ENCODE measurements at places on chromosomes 11 and 22.
A peak's percentile ranks its signal among the peaks of the same experiment; 100 is the strongest.

- H3K36me3 ChIP-seq: no peaks in the 10 kb centered on the region
- H3K27ac ChIP-seq: peak overlapping the region; percentile 92
- peaks cover 16% of the 10 kb centered on the region for H3K4me1 ChIP-seq
- H3K27me3 ChIP-seq: no peaks in the 10 kb centered on the region
- no peak for DNase-seq
Observed at GRCh38 chr11:911031-911889, 650 bp upstream of the CHID1 start.

DNA sequence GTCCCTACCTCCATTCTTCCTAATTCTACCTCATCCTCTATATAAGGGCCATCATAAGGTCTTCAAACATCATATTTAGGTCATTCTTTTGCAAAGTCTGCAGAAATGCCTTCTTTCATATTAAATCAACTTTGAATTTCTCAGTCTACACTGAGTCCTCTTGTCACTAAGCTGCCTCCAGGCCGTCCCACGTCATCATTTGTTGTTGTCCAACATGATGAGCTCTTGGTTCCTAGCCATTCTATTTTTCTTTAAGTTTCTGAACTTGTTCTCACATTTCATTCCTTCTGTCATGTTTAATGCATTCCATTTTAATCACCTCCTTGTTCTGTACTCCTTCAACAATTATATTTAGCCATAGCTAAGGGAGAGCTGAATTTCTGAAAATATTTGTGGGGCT lies 59.2 kb upstream of the PGR start:
- DNase-seq: no peak
- peak overlapping the region; percentile 59 for H3K27ac ChIP-seq
- H3K27me3 ChIP-seq: no peaks in the 10 kb centered on the region
- H3K36me3 ChIP-seq: no peaks in the 10 kb centered on the region
- H3K4me3 ChIP-seq: no peak overlapping the region

DNA sequence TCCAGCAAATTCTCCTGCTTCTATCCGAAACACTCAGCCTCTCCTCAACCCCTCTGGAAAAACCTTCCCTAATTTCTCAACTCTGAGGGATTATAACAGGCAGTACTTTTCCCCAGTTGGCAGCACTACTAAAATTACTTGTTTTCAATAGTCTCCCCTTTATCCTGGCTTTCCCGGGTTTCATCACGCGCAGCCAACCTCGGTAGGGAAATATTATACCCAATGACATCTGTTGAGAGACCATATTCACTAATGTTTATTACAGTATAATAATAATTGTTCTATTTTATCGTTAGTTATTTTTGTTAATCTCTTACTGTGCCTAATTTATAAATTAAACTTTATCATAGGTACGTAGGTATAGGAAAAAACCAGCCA lies 330 bp upstream of the POLD3 start:
- peak overlapping the region; percentile 70 for H3K4me3 ChIP-seq
- H3K36me3 ChIP-seq: no peaks in the 10 kb centered on the region
- no peak for DNase-seq
- H3K27ac ChIP-seq: peak overlapping the region; percentile 69

- no peak overlapping the region for H3K4me3 ChIP-seq
- H3K27me3 ChIP-seq: no peaks in the 10 kb centered on the region
- H3K4me1 ChIP-seq: peaks cover 3% of the 10 kb centered on the region
- no peaks in the 10 kb centered on the region for H3K36me3 ChIP-seq
- H3K27ac ChIP-seq: peak overlapping the region; percentile 53
- DNase-seq: no peak
Observed at GRCh38 chr11:79414041-79414440, 26.8 kb downstream of the TENM4 start.

DNA sequence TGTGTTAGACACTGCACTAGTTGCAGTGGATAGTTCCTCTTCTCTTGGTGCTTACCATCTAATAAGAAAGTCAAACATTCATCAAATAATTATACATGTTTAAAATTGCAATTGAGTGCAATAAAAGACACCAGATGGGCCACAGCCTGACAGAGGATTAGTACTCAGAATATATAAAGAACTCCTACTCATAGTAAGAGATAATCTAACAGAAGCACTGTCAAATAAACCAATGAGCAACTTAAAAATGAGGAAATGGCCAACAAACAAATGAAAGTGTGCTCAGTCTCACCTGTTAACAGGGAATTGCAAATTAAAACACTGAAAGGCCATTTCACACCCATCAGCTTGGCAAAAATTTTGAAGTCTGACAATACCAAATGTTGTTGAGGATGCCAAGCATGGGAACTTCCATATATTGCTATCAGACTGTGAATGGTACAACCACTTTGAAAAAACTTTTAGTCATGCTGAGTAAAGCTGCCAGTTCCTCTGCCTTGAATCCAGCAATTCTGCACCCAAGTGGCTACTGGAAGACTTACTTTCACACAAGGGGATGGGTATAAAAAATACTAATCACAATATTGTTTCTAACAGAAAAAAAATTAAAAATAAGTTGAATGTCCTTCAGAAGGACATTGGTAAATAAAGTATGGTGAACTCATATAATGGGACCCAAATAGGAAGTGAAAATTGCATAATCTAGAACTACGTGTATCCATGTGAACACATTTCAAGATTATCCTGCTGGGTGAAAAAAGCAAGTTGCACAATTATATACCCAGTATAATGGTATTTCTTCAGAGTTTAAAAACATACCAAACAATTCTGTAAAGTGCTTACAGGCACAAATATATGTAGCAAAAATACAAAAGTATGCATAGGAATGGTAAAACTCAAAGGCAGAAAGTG lies 41.4 kb upstream of the CREB3L1 start:
- H3K27me3 ChIP-seq: no peaks in the 10 kb centered on the region
- H3K4me3 ChIP-seq: no peak overlapping the region
- no peak for DNase-seq
- H3K36me3 ChIP-seq: no peaks in the 10 kb centered on the region

DNA sequence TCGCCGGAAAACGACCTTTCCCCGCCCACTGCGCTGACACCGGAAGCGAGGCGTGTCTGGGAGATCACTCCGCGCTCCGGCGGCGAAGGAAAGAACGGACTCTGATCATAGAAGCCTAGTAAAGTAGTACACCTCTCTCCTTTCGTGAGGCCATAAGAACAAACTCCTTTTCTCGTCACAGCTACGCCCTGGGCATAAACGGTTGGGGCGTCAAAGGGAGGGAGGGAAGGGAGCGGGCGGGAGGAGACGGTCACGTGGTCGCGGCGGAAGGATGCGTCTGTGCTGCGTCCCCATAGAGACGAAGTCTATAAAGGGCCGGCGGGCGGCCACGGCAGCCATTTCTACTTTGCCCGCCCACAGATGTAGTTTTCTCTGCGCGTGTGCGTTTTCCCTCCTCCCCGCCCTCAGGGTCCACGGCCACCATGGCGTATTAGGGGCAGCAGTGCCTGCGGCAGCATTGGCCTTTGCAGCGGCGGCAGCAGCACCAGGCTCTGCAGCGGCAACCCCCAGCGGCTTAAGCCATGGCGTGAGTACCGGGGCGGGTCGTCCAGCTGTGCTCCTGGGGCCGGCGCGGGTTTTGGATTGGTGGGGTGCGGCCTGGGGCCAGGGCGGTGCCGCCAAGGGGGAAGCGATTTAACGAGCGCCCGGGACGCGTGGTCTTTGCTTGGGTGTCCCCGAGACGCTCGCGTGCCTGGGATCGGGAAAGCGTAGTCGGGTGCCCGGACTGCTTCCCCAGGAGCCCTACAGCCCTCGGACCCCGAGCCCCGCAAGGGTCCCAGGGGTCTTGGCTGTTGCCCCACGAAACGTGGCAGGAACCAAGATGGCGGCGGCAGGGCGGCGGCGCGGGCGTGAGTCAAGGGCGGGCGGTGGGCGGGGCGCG lies at the start of gene ATF4:
Gene ATF4, plus strand, starts transcription at position 337 of the 880 bp plus-strand sequence. CDS start 884 bp downstream, outside the sequence.
- peaks cover 27% of the 10 kb centered on the region for H3K4me1 ChIP-seq
- peak within 1 kb of the TSS; percentile 100 for H3K4me3 ChIP-seq
- DNase-seq: no peak
- peaks cover 51% of the 10 kb centered on the region for H3K36me3 ChIP-seq

DNA sequence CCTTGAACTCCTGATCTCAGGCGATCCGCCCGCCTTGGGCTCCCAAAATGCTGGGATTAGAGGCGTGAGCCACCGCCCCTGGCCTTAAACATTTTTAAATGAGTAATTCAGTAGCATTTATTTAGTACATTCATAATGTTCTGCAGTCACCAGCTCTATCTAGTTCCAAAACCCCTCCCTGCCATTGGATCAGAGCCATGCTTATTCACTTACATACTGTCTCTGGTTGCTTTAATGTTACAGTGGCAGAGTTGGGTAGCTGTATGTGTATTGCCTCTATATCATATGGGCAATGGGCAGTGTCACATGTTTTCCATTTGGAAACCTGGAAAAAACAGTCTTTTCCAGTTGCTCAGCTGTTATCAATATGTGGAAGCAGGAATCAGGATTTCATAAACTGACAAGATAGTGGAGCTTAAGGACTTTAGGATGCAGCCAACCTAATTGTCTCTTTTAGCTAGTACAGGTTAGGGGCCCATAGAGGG lies 10.5 kb downstream of the COA4 start:
- H3K4me1 ChIP-seq: no peaks in the 10 kb centered on the region
- no peaks in the 10 kb centered on the region for H3K27me3 ChIP-seq
- no peak overlapping the region for H3K4me3 ChIP-seq
- DNase-seq: no peak
- H3K36me3 ChIP-seq: peaks cover 34% of the 10 kb centered on the region

DNA sequence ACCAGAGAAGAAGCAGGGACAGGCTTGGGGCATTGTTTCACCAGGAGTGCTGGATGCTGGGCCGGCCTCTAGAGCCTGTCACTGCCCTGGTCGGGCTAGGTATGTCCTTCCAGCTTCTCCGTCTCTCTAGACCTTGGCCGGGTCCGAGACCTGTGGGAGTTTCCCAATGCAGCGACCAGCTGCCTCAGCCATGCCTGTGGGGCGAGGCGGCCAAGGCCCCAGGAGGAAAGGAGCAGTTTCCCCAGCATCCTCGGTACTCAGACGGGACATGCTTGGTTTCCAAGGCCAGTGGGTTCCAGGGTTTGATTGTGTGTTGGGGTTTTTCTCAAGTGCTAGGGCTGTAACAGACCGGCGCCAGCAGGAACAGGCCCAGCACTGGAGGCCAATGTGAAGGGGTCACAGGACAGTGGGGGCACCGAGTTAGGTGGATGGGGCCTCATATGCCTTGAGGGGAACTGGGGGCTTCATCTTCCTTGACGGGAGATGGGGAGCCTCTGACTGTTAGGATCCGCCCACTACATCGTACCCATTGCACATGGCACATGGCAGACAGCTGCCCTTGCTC lies 339.0 kb downstream of the TBC1D22A start:
- H3K4me3 ChIP-seq: no peak overlapping the region
- no peak for DNase-seq
- H3K27ac ChIP-seq: no peak overlapping the region
- H3K4me1 ChIP-seq: no peaks in the 10 kb centered on the region
- H3K36me3 ChIP-seq: no peaks in the 10 kb centered on the region

DNA sequence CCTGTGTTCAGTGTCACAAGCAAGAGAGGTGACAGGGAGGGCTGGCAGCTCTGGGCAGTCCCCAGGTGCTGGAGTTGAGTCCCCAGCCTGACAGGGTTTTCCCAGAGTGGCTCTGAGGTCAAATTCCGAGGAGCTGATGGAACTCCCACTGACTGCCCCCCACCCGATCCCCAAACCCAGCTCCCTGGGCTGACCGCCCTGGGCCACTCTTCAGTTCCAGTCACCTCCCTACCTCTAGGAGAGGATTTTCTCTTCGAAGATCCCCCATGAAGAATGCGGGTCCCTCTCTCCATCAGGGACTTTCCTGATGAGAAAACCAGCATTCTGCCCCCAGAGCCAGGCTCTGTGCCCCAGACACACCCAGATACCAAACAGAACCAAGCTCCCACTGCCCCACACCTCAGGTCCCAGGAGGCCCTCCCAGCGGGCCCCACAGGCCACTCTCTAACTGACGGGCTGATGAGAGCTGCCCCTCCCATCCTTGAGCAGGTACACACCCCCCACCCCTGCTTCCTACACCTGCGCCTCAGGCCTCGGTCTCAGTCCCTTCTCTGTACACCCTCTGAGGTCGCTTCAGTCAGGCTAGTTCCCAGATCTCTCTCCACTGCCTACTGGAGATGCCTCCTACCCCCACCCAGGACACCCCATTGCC lies 12.1 kb upstream of the RAC2 start:
- no peaks in the 10 kb centered on the region for H3K36me3 ChIP-seq
- H3K27ac ChIP-seq: no peak overlapping the region
- no peaks in the 10 kb centered on the region for H3K27me3 ChIP-seq
- H3K4me3 ChIP-seq: no peak overlapping the region
- no peak for DNase-seq

DNA sequence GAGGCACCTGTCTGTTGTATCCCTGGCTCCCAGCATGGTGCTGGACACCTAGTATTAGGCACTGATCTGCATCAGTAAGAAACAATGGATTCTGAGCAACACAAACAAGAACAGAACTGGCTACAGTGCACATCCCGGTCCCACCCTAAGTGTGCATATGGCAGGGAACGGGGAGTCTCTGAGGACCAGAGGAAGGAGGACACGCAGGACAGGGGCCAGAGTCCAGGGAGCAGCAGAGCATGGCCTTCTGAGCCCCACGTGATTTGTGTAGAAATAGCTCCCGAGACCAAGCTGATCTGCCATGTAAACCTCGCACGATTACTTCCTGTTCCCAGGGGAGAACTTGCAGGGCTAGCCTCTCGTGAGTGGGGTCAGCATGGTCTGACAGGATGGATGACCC lies 12.7 kb upstream of the SNX32 start:
- DNase-seq: no peak
- H3K27me3 ChIP-seq: no peaks in the 10 kb centered on the region

DNA sequence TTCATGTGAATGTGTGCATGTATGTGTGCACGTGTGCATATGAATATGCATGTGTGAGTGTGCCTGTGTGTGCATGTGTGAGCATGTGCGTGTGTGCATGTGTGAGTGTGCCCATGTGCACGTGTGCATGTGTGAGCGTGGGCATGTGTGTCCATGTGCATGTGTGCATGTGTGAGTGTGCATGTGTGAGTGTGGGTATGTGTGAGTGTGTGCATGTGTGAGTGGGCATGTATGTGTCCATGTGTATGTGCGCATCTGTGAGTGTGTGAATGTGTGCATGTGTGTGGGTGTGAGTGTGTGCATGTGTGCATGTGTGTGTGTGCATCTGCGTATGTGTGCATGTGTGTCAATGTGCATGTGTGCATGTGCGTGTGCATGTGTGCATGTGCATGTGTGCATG lies 94.7 kb downstream of the ST3GAL4 start:
- no peaks in the 10 kb centered on the region for H3K36me3 ChIP-seq
- no peak overlapping the region for H3K27ac ChIP-seq
- no peak for DNase-seq
- H3K4me1 ChIP-seq: no peaks in the 10 kb centered on the region
- H3K4me3 ChIP-seq: no peak overlapping the region

DNA sequence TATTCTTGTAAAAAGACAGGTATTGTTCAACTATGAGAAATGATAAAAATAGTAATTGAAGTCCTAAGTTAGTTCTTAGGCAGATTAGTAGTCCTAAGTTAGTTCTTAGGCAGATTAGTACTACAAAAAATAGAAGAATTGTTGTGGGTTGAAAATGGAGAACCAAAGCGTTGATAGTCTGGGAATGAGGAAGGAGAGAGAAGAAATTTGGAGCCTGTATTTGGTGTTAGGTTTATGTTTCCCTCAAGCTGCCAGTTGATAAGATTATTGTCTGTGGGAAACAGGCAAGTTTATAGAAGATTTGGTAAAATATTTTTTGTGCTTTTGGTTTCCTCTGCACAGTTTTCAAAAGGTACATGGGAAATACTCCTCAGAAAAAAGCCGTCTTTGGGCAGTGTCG lies 3.6 kb downstream of the BCO2 start:
- DNase-seq: no peak
- H3K27ac ChIP-seq: no peak overlapping the region
- H3K4me3 ChIP-seq: no peak overlapping the region
- no peaks in the 10 kb centered on the region for H3K27me3 ChIP-seq

GRCh38 chr11:126229858-126230540 lies 18.4 kb downstream of the FAM118B start:
- H3K4me3 ChIP-seq: no peak overlapping the region
- no peaks in the 10 kb centered on the region for H3K27me3 ChIP-seq
- DNase-seq: no peak
- no peak overlapping the region for H3K27ac ChIP-seq
